Naive thymus-derived CD4-positive, alpha-beta T cell (primary cell): ENCODE measurements at places on chromosomes 13 and 19.

DNA sequence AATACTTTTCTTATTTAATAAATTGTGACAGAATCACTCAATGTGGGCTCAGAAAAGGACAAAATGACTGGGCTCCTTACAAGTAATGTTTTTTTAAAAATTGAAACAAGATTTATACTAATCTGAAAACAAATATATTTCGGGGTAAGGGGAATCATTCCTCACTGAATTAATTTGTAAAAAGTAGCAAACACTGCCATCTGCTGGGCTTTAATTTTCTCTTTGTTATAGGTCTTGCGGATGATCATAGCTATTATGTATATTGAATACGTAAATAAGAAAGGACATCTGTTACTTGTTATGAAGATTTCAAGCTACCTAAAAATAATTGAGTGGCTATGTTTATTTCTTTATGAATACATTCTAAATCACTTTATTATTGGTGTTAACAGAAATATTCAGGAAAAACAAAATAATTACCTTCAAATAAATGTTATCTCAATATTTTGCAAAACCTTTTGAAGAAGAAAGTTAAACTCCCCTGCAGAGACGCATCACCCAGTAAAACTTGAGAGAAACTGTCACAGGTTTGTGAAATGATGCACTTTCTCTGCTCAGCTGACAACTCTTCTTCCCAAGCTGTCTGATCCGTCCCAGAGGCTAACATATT lies 17.8 kb upstream of the ENOX1 start:
- no peak for DNase-seq

- no peak for DNase-seq
Observed at GRCh38 chr19:38801359-38802095, 11.2 kb downstream of the LGALS4 start.

DNA sequence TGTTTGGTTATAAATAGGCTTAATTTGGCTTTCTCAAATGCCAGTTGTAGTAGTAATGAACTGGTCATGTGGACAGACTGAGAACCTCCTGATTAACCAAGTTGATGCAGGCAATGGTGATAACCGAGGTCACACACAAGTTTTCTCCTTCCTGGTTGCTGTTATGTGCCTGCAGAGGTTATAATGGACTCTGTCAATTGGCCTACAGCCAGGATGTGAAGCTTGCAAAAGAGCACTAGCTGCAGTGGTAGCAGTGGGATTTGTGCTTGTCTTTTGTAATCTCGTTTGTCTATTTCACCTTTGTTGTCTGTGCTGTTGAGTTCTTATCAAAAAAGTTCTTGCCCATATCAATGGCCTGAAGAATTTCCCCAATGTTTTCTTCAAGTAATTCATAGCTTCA lies 20.6 kb downstream of the OR10H3 start:
- no peak for DNase-seq

- no peak for DNase-seq
Observed at GRCh38 chr13:39353988-39354387, 249.0 kb downstream of the LHFPL6 start.

DNA sequence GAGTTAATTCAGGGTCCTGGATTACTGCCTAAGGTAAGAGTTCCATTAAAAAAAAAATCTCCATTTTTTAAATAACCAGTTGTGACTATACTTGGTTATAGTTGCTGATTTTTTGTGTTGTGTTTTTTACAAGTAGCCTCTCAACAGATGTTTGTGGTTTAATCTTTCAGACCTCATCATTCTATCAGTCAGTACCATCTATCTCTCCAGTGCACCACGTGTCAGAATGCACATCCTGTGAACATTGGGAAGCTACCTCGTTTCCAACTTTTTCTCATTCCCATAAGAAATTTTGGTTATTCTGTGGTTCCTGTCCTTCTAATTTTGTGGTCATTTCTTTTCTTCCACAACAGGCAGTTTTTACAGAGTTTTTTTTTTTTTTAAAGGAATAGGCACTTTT lies 39.2 kb downstream of the WDFY2 start:
- DNase-seq = no peak

GRCh38 chr13:77548594-77548993 lies 13.1 kb downstream of the SCEL start:
- DNase-seq = no peak

GRCh38 chr19:7871437-7872305 lies 2.5 kb downstream of the PRR36 start:
- DNase-seq = peak; percentile 87

- no peak for DNase-seq
Observed at GRCh38 chr19:13929956-13930355, 8.3 kb downstream of the PODNL1 start.

- DNase-seq = no peak
Observed at GRCh38 chr13:84297251-84297650, 415.0 kb upstream of the SLITRK1 start.
